Temporal lobe (tissue), 4 donors: ENCODE measurements at places on chromosomes 12 and 14. TPM values are rescaled to one million over a fixed set of nuclear protein-coding genes. Genes with fewer than 3 reads are reported as not detected.

GPR135 gene
- total RNA-seq = 6.4 TPM

FAIM2 gene
- total RNA-seq = 24.6 TPM

PAN2 gene
- total RNA-seq = 22.9 TPM

RGS6 gene
- 7.6 TPM for total RNA-seq

OTUB2 gene
- total RNA-seq = 5.2 TPM

TROAP gene
- total RNA-seq = 0.49 TPM

DACT1 gene
- 133 TPM for total RNA-seq

LRRC10 gene
- total RNA-seq = not detected

TRPV4 gene
- 0.25 TPM for total RNA-seq

TAS2R46 gene
- 5.7 TPM for total RNA-seq

IL26 gene
- not detected for total RNA-seq

CYP27B1 gene
- total RNA-seq = 0.25 TPM

PSME1 gene
- total RNA-seq = 16.0 TPM

PRR13 gene
- total RNA-seq = 6.4 TPM

WIF1 gene
- total RNA-seq = 0.98 TPM

RPL41 gene
- total RNA-seq = 1,459 TPM

IAPP gene
- under 0.01 TPM for total RNA-seq

KRT79 gene
- not detected for total RNA-seq

KDM5A gene
- total RNA-seq = 58.5 TPM

FGF6 gene
- not detected for total RNA-seq

RNF34 gene
- total RNA-seq = 48.7 TPM

KRT73 gene
- not detected for total RNA-seq

TMEM132C gene
- total RNA-seq = 3.9 TPM

ISM2 gene
- total RNA-seq = 0.49 TPM

CLEC2B gene
- 3.7 TPM for total RNA-seq
